ENCODE measurements at places on chromosomes 7 and 10. TPM values are rescaled to one million over a fixed set of nuclear protein-coding genes. Genes with fewer than 3 reads are reported as not detected.
A peak's percentile ranks its signal among the peaks of the same experiment; 100 is the strongest.

The CYTH3 gene
- polyA plus RNA-seq = 31.9 TPM

The OR2A5 gene
- polyA plus RNA-seq = 0.25 TPM

DNA sequence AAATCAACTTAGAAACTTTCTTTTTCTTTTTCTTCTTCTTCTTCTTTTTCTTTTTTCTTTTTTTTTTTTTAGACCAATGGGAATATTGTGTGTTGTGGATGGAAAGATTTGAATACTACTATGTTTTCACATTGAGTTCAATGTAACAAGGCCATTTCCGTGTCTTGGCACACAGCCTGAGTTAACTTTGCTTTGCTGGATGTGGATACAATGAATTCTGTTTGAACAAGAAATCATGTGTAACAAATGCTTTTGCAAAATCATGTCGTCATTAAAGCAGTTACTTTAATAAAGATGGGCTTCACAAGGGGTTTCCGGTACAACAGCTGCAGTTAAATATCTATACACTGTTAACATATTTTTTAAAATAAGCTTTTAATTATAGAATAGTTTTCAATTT, 13.5 kb upstream of the ENTPD1 start:
- no peak for DNase-seq

- no peak for DNase-seq
Observed at GRCh38 chr7:35908331-35909216, 107.7 kb downstream of the SEPTIN7 start.

DNA sequence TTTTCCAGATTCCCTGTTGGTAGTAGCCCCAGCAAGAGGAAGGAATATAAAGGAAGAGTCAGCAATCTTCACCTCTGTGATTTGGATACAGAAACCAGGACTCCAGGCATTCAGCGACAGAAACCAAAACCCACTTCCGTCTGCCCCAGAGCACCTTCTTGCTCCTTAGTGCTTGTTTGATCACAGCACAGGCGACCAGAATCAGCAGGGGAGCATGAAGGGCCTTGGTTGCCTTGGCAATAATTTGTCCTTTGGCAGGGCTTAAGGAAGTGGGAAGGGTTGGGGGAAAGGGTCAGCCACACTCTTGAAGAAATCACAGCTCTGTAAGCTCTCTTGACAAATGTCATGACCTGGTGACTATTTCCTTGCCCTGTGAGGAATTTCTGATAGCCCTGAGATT, 379.6 kb downstream of the OTUD1 start:
- DNase-seq = no peak

DNA sequence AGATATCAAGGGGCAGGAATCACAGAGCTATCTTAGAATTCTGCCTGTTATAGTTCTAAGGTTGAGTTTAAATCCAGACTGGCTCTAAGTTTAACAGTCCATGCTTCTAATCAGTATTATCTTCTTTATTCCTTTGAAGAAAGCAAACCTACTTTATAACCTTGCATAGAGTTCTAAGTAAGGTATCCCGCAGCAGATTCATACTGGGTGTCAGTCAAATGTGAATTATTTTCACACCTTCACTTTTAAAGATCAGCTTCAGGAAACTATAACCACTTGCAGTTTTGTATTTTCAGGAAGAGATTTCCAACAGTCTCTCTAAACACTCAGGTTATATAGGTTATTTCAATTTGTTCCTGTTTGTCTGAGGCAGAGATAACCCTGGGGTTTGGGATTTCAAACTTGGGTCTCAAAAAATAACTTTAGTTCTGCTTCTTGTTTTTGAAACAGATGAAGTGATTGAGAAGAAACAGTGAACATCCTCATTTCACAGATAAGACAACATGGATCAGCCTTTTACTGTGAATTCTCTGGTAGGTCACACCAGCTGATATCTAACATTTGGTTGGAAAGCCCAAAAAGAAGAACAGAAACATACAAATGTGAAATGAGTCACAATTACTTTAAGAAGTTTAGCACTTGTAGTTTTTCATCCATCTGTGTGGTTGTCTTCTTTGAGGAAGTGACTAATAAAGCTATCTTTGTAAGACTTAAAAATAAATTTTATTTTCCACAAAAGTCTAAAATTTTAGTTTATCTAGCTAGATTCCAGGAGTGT, 21.4 kb downstream of the STAMBPL1 start:
- no peak for DNase-seq

DNA sequence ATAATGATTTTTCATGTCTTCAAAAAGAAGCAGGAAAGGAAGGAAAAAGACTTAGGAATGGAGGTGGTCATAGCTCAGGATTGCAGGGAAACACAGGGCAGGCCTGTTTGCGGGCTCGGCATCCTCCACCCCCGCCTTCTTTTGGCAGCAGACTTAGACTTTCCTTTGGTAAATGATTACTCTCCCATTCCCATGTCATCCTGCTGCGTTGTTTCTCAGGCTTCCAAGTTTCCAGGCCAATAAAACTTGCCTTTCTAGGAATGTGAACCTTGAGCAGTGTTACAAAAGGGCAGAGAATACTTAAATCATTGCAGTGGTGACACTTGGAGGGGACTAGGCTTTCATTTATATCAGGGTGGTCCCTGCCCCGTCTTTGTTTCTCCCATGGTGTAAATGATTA, 34.0 kb upstream of the DGKB start:
- DNase-seq = peak; percentile 80

GRCh38 chr7:88310956-88311674, 4.4 kb upstream of the STEAP4 start:
- DNase-seq = no peak

DNA sequence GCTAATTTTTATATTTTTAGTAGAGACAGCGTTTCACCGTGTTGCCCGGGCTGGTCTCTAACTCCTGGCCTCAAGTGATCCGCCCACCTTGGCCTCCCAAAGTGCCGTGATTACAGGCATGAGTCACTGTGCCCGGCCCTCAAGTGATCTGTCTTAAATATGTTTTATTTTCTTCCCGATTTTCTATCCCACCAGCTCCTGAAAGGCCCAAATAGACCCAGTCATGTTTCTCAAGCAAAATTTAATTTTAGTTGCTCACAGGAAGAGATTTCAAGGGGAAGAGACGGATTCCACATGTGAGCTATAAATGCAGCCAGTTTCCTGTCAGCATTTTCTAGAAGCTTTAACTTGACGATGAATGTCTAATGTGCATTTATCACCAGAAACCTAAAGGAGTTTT, 12.0 kb downstream of the DENND10 start:
- DNase-seq = no peak

The FFAR4 gene
- polyA plus RNA-seq = not detected

DNA sequence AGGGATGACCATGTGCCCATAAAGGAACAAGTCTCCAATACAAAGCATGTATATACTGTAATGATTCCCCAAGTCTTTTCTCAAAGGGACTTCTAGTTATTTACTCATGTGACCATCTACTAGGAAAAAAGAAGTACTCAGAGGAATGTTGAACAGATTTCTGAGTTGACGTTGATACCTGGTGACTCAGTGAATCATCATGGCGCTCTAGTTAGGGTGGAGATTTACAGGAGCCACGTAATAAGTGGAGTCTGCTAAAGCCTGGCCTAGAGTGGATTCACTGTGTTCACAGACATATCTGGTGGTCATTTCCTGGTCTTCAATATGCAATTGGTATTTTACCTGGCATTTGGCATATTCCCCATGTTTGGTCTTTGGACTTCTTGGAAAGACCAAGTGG, 302.2 kb upstream of the CACNA2D1 start:
- DNase-seq = no peak

- no peak for DNase-seq
Observed at GRCh38 chr10:34904191-34904590, 89.1 kb upstream of the PARD3 start.

The PON1 gene
- polyA plus RNA-seq = 0.50 TPM

DNA sequence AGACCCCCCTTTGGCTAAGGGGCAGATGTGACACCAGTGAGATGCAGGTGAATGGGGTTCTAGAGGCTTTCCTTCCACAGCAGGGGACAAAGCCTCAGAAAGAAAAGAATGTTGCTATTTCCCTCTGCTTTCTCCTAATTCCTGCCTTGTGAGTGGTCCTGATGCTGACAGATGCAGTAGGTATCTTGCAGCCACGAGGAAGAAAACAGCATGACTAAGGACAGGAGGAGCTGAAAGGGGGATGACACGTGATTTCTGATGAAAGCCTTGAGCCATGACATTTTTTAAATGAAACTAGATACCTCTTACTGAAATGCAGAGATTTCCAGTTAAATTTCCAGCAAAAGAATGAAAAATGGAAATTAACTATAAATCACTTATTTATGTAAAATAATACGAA, 92.4 kb downstream of the C1GALT1 start:
- DNase-seq = no peak

GRCh38 chr7:13839063-13839462, 150.4 kb downstream of the ETV1 start:
- DNase-seq = no peak

- no peak for DNase-seq
Observed at GRCh38 chr7:1210979-1211608, 21.6 kb upstream of the UNCX start.

GRCh38 chr10:102434394-102435132, 2.2 kb upstream of the CUEDC2 start:
- DNase-seq = no peak

DNA sequence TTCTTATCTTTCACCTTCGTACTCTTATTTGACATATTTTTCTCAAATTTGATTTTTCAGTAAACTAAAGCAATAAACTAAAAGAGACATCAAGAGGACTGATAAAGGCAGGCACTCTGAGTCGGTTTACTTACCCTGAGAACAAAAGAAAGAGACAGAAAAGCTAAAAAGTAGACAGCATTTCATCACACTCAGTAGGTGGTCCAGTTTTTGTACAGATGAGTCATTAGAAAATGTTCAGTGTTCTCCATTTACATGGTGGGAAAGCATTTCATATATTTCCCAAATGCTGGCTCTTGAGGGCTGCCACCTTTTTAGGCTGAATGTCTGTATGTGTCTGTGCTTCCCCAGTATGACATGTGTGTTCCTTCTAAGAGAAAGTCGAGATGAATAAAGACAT, 52.7 kb downstream of the NHLRC2 start:
- DNase-seq = no peak

DNA sequence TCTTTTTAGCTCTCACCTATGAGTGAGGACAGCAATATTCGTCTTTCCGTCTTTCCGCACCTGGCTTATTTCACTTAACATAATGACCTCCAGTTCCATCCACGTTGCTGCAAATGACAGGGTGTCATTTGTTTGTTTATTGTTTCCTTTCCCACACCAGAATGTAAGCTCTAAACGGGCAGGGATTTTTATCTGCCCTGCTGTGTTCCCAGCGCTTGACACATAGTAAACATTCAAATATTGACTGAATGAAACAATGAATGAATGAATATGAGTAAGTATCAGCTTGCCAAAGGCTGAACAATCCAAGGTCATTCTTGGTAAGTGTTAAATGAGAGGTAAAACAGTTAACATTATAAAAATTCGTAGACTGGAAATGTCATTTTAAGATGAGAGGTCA, 12.8 kb downstream of the SH3PXD2A start:
- no peak for DNase-seq

GRCh38 chr10:13462551-13462950, 66.3 kb downstream of the BEND7 start:
- no peak for DNase-seq

DNA sequence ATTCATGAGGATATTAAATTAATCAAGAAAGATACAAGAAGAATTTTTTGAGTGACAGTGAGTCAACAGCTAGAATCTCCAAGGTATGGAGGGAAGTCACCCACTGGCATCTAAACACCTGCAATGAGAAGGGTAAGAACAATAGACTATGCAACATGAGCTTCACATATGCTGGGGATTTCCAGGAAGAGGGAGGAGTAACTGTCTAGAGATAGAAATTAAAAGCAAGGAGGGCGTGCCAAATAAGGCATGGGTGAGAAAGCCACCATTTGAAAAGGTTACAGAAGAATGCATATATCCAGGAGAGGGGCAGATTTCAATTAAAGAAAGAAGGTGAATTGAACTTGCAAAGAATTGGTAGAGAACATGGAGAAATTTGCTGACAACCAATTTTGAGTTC, 365.7 kb downstream of the GPR37 start:
- DNase-seq = no peak

The AP1S1 gene
- polyA plus RNA-seq = 72.6 TPM

The HKDC1 gene
- 19.3 TPM for polyA plus RNA-seq

DNA sequence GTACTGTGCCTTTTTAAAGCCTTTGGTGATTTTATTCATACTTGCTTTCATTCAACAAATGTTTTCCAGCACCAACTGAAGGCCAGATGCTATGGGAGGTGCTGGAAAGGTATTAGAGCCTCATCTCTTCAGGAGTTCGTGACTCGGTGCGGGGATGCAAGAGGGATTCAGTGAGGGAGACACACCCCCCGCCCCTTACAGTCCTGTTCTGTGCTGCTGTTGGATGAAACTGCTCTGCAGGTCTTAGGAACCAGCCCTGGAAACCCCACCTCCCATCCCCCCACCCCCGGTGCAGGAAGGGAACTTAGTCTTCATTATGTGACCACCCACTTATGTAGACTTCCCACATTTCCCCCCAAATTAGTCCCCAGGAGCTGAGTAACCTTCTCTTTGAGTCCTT, 110.4 kb downstream of the INSYN2A start:
- DNase-seq = no peak

DNA sequence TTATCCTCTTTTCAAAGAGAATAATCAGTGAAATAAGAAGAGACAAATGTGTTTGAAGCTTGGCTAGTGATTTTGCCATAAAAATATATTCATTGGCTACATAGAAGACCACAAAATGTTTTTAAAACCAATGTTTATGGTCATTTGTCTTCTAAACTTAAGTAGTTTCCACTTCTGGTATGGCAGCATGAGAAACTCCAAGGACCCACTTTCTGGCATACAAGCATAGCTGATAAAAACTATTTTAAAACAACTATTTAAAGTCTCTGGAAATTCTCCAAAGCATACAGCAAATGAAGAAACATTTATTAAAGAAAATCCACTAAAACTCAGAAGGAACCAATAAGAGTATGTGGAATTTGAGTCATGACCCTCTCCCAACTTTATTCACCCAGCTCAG, 89.2 kb upstream of the TOMM7 start:
- no peak for DNase-seq

The MSMB gene
- polyA plus RNA-seq = not detected

- DNase-seq = no peak
Observed at GRCh38 chr10:86253091-86254072, 113.2 kb downstream of the GRID1 start.

GRCh38 chr7:20958572-20958971, 171.9 kb upstream of the SP8 start:
- DNase-seq = no peak

- DNase-seq = no peak
Observed at GRCh38 chr10:82932451-82932850, 1057.5 kb downstream of the NRG3 start.

All from renal pelvis (tissue), 12 donors.